ENCODE measurements at places on chromosomes 16 and 17. TPM values are rescaled to one million over a fixed set of nuclear protein-coding genes. Genes with fewer than 3 reads are reported as not detected.

Gene LIMD2
- 4.9 TPM for total RNA-seq

Gene MT1G
- total RNA-seq: 95.2 TPM

Gene CBX2
- total RNA-seq: 1.6 TPM

- DNase-seq: no peak
Observed at GRCh38 chr17:56737421-56738161, 96.1 kb downstream of the C17orf67 start.

GRCh38 chr17:27595208-27595607, 35.8 kb upstream of the LGALS9 start:
- no peak for DNase-seq

GRCh38 chr17:40340880-40341807, 23.4 kb downstream of the GJD3 start:
- peak; percentile 86 for DNase-seq

DNA sequence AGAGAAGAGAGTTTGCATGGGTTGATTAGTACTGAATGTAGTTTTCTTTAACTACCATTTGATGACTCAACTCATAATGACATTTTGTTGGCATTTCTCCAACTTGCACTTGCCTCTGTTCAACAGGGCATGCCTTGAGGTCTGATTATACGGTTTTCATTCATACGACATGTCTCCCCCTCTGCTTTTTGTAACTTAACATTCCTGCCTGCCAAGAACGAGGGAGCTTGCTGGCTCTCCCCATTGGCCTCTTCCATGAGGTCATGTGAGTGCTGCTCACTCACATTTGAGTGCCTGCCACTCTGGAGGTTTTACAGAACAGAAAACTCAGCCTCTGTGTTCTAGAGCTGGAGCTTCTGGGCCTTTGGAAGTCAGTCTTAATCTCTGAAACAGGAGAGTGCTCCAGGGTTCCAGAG, 19.7 kb downstream of the MAP2K6 start:
- no peak for DNase-seq

GRCh38 chr17:15918261-15918660, 26.7 kb upstream of the ADORA2B start:
- DNase-seq: no peak

DNA sequence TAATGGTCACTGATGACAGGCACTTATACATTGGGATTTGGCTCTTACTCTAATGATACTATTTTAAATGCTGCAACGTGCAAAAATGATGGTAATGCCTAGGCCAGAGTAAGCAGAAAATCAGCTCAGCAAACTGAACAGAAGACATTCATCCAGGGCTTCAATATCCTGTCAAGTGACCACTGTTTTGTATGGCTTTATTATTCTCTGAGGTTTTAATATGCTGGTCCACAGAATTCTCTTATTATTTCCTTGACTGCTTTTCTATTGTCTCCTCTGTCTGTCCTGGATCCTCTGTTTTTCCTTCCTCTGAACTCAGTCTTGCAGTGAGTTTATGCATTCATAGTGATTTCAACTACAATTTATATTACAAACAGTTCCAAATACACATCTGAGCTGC, 90.8 kb upstream of the PMFBP1 start:
- DNase-seq: no peak

All from body of pancreas (tissue), 4 donors.